ENCODE measurements at places on chromosomes 5 and 9. TPM values are rescaled to one million over a fixed set of nuclear protein-coding genes. Genes with fewer than 3 reads are reported as not detected.

DNA sequence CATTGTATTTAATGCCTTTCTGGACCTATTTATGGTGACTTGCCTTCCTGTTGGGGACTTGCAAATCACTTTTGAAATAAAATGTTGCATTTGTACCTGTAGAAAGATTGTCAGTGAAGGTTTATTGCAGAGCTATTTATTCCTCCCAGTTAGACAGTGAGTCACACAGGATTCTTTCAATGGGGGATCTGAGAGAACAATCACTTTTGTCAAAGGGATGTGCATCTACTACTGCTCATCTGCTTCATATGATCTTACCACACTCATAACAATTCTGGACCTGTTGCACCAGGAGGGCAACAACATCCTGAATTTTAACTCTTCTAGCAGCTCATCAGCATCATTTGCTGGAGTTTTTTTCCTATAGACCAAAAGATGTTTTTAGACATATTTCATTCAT, 66.8 kb downstream of the FBXL7 start:
- DNase-seq: no peak

DNA sequence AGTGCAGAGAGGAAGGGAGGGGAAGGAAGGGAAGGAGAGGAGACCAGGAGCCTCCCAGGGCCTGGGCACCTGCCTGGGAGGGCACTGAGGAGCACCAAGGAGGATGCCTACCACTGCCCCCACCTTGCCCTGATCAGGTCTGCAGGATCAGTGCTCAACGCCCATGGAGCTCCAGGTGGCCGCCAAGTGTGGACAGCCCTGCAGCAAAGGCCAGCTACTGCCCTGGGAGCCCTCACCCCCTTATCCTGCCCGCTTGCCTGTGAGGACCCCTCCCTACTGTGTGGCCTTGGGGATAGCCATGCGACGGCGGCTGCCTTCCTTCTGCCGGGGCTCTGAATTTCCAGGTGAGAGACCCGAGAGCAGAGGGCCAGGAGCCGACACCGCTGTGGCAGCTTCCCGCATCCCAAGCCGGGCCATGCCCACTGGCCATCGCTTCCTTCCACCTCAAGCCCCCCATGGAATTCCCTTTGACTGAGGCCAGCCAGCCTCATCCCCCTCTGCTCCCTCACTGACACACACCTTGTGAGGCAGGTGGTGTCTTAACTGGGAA, 12.4 kb downstream of the ADAMTS2 start:
- no peak for DNase-seq

GRCh38 chr5:54638106-54638505, 120.5 kb downstream of the SNX18 start:
- no peak for DNase-seq

- no peak for DNase-seq
Measured at GRCh38 chr5:3103262-3103811, 351.9 kb upstream of the IRX2 start.

GRCh38 chr5:168288349-168289245, 2.8 kb upstream of the WWC1 start:
- DNase-seq: no peak

- no peak for DNase-seq
Measured at GRCh38 chr5:119468286-119468685, 16.0 kb downstream of the HSD17B4 start.

DNA sequence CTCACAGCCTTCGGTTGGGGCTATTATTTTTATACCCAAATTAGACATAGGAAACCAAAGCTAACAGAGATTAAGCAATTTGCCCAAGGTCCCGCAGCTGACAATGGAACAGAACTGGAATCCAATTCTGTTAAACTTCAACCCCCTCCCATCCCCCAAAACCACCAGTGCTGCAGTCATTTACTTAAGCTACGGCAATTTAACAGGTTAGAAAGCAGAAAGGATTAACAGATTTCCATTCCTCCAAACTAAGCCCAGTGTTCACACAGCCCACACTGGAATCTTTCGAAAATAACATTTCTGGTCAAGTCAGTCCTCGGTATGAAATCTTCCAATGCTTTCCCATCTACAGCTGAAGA, 1023.1 kb upstream of the DMAC1 start:
- DNase-seq: no peak

DNA sequence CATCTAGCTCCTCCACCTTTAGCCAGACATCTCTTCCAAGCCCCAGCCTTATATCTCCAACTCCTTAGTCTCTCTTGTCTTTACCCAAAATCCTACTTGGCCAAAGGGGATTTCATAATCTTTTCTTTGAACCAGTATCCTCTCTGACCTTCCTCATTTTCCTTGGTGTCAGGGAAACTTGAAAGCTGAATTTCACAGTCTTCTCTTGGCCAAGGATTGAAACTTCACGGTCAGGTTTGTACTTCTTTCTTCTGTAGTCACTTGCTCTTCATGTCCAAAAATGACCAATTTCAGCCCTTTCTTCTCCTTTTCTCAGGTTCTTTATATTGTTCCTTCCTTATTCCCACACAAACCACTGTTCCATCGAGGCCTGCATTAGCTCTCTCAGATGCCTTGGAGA, 473.7 kb upstream of the KLF4 start:
- DNase-seq: no peak

DNA sequence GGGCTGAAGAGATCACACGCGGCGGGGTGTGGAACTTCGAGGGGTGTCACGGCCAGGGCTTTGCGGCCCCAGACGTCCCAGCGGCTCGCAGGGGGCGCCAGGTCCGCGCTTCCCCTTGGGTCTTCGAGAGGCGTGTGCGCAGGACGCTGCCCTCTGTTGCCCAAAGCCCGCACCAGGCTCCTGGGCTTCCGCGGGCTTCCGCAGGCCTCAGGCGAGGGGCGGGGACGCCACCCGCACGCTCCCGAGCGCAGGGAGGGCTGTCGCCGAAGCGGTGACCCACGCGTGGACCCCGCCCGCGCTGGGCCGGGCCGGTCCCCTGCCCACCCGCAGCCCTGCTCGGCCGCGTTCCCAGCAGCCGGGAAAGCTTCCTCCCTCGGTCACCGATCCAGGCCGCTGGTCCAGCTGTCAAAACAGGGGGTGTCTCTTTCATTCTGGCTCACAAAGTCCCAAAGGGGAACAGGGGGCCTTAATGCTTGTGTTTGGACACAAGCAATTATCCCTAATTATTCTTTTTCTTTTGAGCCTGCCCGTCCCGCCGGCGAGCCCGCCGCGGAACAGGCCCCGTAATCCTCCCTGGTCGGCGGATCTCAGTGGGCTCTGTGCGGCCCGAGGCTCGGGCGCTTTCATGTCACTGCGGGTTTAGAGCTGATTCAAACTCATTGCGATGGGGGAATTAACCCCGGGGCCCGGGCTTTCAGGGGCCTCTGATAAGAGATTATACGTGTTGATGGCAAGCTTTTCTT, 60.6 kb downstream of the TMEM174 start:
- no peak for DNase-seq

GRCh38 chr9:87959916-87960581, 14.3 kb downstream of the CDK20 start:
- DNase-seq: no peak

GRCh38 chr9:114184866-114185265, 29.5 kb downstream of the COL27A1 start:
- DNase-seq: no peak

- DNase-seq: no peak
Measured at GRCh38 chr5:95794070-95794516, 28.4 kb downstream of the GLRX start.

DNA sequence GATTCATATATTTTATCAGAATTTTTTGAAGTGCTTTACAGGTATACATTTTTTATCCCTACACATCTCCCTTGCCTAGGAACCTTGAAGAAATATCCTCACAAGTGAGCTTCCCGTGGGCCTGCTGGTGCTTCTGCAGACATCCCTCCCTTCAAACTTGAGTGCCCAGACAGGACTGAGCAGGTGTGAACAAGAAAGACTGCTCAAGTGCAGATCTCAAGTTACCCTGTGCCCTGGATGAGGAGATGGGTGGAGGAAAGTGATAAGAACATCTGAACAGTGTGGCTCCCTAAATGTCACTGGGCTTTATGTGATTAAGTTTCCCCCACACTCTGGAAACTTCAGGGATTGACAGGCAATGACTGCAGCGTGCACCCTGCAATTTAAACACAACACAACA, 209.8 kb downstream of the TLE1 start:
- no peak for DNase-seq

GRCh38 chr9:89814340-89815040, 209.7 kb downstream of the GADD45G start:
- DNase-seq: no peak

DNA sequence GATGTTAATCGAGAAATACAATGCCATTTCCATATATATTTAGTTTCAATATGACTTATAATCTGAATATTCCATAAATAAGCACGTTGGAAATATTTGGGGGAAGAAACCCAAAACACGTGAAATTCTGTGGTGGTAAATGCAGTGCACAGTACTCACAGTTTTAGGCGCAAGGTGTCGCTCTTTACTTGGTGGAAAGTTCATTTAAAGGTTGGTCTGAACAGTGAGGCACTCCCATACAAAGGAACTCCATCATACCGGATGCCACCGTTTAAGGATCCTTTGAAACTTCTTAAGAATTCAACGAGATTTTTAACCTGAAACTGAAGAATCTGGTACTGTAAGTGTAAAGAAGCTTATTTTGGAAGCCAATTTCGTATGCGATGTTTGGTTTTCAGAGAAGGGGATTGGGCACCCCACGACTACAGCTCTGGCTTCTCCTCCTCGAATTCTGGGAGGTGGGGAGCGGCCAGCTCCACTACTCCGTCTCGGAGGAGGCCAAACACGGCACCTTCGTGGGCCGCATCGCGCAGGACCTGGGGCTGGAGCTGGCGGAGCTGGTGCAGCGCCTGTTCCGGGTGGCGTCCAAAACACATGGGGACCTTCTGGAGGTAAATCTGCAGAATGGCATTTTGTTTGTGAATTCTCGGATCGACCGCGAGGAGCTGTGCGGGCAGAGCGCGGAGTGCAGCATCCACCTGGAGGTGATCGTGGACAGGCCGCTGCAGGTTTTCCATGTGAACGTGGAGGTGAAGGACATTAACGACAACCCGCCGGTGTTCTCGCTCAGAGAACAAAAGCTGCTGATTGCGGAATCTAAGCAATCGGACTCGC, at the start of gene PCDHA11:
TSS of gene PCDHA11 (plus strand) at position 237 of the 834 bp plus-strand sequence. CDS start at position 384, 147 bp downstream.
- no peak for DNase-seq

DNA sequence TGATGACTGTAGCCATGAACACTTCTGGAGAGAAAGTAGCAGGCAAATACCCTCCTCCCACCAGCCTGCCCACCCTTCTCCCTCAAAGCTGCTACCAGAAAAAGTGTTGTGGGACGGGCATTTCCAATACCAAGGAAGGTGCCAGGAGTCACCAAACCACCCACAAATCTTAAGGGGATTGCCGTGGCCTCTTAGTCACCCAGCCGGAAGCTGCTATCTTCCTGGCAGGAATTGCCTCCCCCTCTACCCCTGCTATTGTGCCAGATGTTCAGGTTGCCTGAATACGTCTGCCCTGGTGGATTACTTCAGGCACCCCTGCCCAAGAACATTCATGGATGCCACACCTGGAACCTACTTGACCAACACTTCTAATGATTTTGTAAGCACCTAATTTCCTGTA, 156.1 kb downstream of the TTC39B start:
- DNase-seq: no peak

GRCh38 chr9:70601000-70601951, 186.8 kb upstream of the KLF9 start:
- DNase-seq: no peak

DNA sequence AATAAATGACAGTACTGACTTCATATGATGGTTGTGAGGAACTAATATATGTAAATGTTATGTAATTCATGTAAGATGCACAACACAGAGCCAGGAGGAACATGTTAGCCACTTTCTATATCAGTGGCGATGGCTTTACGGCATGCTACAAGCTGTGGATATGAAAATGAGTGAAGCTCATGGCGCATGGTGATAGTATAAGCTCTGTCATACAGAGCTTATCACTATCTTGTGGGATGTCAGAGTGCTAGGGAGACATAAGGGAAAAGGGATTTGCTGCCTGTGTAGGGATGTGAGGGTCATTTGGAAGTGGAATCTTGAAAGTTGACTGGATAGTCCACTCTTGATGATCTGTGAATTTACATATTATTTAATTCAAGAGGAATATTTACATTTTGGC, 13.6 kb downstream of the CPEB4 start:
- no peak for DNase-seq

DNA sequence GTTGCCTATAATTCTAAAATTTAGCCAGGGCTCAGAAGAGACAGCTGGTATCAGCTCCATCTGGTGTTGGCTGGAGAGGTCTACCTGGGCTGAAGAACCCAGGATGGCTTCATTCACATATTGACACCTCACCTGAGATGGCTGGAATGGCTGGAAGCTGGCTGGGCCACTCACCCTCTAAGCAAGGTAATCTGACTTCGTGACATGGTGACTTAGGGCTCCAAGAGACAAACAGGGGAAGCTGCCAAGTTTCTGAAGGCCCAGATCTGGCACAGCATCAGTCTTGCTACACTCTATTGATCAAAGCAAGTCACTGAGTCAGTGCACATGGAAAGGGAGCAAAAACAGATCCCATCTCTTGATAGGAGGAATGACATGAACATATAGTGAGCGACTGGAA, 102.3 kb downstream of the EPB41L4A start:
- no peak for DNase-seq

GRCh38 chr9:131010482-131011273, 1.7 kb downstream of the LAMC3 start:
- DNase-seq: no peak

DNA sequence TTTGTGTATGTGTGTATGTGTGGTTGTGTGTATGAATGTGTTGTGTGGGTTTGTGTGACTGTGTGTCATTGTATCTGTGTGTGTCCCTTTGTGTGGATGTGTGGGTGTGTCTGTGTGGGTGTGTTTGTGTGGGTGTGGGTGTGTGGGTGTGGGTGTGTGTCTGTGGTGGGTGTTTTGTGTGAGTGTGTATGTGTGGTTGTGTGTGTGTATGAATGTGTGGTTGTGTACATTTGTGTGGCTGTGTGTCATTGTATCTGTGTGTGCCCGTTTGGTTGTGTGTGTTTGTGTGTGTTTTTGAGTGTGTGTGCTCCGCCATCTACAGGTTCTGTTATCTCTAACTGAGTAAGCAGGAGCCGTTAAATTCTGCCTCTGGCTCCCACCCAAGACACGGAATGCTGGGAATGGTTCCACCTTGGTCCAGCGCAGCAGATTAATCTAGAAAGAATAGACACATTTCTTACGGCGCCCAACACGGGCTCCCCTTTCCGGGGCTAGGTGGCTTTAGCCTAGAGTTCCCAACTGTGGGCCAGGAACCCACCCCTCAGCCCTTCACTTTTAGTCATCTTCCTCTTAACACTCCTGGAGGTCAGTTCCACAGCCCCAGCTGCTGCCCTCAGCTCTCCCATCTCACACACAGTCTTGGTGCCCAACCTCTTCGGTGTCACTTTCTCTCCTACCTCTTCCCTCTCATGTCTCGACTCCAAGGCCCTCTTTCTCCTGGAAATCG, 197.1 kb downstream of the TTLL11 start:
- DNase-seq: no peak

Gene WDR31
- total RNA-seq: 2.4 TPM

Gene KLHL3
- 3.0 TPM for total RNA-seq

Gene TRIM14
- 52.7 TPM for total RNA-seq

Gene NR4A3
- 10.5 TPM for total RNA-seq

Gene TCF7
- total RNA-seq: 65.6 TPM

Gene B4GALT1
- 76.6 TPM for total RNA-seq

Gene BNC2
- total RNA-seq: not detected

Gene ACO1
- total RNA-seq: 13.1 TPM

Gene EGFLAM
- not detected for total RNA-seq

Gene IL7R
- total RNA-seq: 169 TPM

Gene PDE4D
- 50.8 TPM for total RNA-seq

All from activated CD4-positive, alpha-beta memory T cell treated with anti-CD3 and anti-CD28 coated beads for 36 hours (primary cell).